IMR-90 (cell line): ENCODE measurements at places on chromosomes 5 and 9.

- DNase-seq, result no peak
These were observed 440.5 kb upstream of the WWC1 start for GRCh38 chr5:167850911-167851310.

GRCh38 chr5:30736669-30737068, 456.8 kb upstream of the CDH6 start:
- peak; percentile 47 for DNase-seq

DNA sequence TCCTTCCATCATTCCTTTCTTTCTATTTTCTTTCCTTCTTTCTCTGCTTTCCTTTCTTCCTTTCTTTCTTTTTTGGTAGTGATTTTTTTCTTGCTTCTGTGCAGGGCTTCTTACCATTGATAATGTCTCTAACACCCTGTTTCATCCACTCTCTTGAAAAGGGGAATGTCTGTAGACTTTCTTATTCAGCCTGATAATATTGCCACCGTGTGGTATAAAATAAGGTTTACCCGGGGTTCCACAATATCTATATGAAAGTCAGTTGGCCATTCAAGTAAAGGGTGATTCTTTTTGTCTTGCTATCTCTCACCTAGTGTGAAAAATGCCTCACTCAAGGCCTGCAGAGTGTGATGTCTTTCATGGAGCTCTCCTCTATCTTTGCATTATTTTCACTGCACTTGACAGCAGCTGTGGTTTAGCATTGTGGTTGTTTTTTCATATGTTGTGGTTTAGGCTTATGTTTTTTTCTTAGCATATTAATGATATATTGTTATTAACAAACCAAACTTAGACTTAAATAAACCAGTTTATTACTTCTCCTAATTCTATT, 153.9 kb downstream of the CSNK1G3 start:
- DNase-seq, result no peak

- DNase-seq, result peak; percentile 98
These were observed 192.6 kb downstream of the TLE4 start for GRCh38 chr9:79764374-79764773.
